ENCODE measurements at places on chromosomes 7 and 10. TPM values are rescaled to one million over a fixed set of nuclear protein-coding genes. Genes with fewer than 3 reads are reported as not detected.

Gene FAM107B
- total RNA-seq = 36.5 TPM

Gene CALY
- total RNA-seq = 0.20 TPM

Gene AUTS2
- total RNA-seq = 7.4 TPM

Gene CYP2C19
- not detected for total RNA-seq

Gene POLR2J2
- total RNA-seq = 3.8 TPM

Gene RBM28
- total RNA-seq = 30.0 TPM

Gene SORCS1
- total RNA-seq = 0.20 TPM

Gene SFTPA2
- not detected for total RNA-seq

- DNase-seq = no peak
Observed at GRCh38 chr7:95843286-95843685, 70.9 kb downstream of the DYNC1I1 start.

DNA sequence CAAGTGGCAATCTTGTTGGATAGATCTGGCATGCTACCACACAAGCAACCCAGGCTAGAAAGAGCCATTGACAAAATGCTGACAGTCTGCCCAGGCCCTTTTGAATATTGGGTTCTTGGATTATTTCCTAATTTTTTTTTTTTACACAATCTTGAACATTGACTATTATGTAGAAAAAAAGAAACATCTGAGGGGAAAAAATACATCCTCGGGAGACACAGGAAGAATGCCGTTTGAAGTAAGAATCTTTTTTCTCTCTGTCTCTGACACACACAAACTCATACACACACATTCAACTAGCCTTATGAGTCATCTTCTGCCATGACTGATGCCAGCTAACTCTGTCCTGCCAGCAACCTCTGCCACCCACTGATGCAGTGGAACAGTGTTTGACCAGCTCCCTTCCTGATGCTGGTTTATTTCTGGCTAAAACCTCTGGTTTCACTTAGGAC lies 47.2 kb downstream of the SORBS1 start:
- DNase-seq = no peak

- DNase-seq = no peak
Observed at GRCh38 chr10:29130190-29130673, 158.6 kb upstream of the LYZL1 start.

GRCh38 chr10:1242975-1243374 lies 186.8 kb downstream of the WDR37 start:
- no peak for DNase-seq

GRCh38 chr7:151244841-151245346 lies 3.6 kb downstream of the SMARCD3 start:
- DNase-seq = no peak

GRCh38 chr10:123459371-123460091 lies 206.6 kb upstream of the GPR26 start:
- no peak for DNase-seq

GRCh38 chr10:52615331-52615730 lies 157.3 kb downstream of the MBL2 start:
- DNase-seq = no peak

GRCh38 chr10:129877773-129878371 lies 86.2 kb downstream of the EBF3 start:
- DNase-seq = peak; percentile 12

GRCh38 chr7:7122701-7123281 lies 59.6 kb upstream of the C1GALT1 start:
- DNase-seq = no peak
